Right lung (tissue), 10 donors: ENCODE measurements at places on chromosomes 2 and 18. TPM values are rescaled to one million over a fixed set of nuclear protein-coding genes. Genes with fewer than 3 reads are reported as not detected.

DNA sequence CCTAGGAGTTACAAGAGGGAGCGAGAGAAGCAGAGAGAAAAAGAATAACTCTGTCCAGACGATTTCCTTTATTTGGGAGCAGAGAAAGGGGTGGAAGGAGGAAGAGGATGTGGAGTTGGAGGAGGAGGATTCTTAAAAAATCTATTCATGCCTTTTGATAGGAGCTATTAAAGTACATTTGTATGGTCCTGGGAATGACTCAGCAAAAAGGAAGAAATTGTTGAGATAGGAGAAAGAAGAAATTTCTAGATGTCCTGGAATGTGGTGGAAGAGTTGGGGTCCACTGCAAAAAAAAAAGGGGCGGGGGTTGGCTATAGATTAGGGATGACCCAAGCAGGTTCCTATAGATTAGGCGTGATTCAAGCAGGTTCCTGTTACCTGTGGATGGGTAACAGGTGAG, 32.4 kb upstream of the RPRM start:
- no peak for DNase-seq

Gene STARD6
- polyA plus RNA-seq = not detected

DNA sequence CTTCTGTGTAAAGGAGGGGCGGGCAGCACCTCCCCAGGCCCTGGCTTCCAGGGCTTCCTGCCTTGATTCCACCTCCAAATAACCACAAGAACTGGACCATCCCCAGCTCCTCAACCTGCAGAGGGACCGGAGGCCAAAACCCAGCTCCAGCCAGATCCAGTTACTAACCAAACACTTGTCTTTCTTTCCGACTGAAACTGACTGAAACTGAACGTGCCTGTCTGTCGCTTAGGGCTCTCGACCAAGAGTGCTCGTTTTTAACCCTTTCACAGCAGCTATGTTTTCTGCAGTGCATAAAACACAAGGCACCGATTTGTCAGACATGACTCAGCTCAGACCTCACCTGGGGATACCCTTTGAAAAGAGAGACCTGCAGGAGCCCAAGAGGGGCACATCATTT, 249.9 kb upstream of the SIX2 start:
- peak; percentile 52 for DNase-seq

GRCh38 chr2:157806426-157807077, 69.6 kb downstream of the ACVR1 start:
- no peak for DNase-seq

DNA sequence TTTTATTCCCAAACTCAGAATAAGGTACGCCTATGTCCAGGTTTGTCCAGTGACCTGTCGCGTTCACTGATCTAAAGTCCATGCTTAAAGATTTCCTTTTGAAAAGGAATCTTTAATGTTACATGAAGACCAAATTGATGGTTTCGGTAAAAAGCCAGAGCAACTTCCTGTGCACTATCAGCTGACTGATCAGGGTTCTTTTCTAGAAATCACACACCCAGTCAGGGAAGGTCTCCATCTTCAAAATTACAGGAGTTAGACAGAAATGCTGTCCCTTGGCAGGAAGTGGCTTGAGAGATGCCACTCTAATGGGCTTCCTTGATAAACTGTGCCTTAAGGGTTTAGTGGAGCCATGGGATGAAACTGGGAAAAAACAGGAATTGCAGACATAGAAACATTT, 14.7 kb upstream of the ARHGAP25 start:
- DNase-seq = no peak

DNA sequence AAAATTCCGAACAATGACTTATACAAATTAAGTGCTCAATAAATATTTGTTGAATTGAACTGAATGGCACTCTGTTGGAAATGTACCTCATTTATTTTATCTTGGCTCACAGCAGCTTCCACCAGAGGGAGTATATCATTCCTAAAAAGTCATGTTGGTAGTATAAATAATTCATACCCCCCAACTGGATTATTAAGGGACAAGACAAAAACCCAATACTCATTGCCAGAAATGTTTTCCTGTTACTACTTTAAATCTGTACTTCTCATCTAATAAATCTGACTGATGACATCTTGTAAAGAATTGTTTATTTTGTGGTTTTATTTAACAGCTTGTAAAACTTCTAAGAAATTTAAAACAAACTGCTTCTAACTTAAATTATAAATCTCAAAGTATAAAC, 163.9 kb downstream of the CDH2 start:
- DNase-seq = peak; percentile 53

GRCh38 chr2:177329064-177329463, 63.5 kb upstream of the AGPS start:
- no peak for DNase-seq

DNA sequence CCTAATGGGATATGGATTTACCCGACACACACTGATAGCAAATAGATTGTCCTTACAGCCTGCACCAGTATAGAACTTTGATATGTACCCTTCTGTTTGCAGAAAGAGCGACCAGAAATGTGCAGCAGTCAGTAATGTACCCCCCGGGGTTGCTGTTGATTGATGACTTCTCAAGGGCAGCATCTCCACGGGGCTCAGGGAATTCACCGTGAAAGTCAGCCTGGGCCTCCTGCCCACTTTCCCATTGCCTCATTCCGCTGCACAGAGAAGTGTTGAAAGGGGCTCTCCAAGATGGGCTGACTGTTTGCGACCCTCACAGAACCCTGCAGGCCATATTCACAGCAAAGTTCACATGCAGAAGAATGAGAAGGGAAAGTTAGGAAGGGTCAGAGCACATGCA, 241.3 kb downstream of the PRKCE start:
- DNase-seq = peak; percentile 55
